Cardiac muscle cell (in vitro differentiated cells and primary cell): ENCODE measurements at places on chromosomes 4 and X.

GRCh38 chr4:105843941-105844340 is 51.3 kb upstream of the NPNT start:
- DNase-seq, result no peak

DNA sequence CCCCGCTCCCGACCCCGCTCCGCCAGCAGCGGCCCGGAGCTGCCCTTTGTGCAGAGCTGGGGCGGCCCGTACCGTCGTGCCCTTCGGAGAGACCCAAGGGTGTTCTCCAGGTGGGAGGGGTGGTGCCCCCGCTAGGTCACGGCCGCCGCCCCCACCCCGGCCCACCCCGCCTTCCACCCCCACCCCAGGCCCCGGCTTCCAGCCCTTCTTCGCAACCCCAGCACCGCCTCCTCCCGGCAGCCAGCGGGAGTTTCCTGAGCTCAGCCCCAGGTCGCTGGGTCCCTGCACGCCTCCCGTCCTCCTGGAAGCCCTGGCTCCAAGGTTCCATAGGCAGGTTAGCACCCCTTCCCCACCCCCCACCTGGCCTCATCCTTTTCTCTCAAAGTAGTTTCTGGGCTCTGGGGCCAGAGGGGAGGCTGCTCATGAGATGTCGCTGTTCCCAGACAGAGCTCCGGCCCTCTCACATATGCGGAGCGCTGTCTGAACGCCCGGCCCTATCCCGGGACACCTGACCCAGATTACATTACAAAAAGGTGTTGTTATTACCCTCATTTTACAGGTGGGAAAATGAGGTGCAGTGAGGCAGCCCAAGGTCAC is 25.2 kb upstream of the FGFR3 start:
- peak; percentile 52 for DNase-seq

- DNase-seq, result no peak
Measured at GRCh38 chr4:40281913-40282312, 53.2 kb upstream of the CHRNA9 start.

GRCh38 chr4:113273721-113274220 is 224.3 kb downstream of the ANK2 start:
- no peak for DNase-seq

GRCh38 chr4:155428128-155428527 is 51.4 kb upstream of the MAP9 start:
- no peak for DNase-seq

- no peak for DNase-seq
Measured at GRCh38 chrX:104324461-104325212, 69.9 kb upstream of the ESX1 start.

DNA sequence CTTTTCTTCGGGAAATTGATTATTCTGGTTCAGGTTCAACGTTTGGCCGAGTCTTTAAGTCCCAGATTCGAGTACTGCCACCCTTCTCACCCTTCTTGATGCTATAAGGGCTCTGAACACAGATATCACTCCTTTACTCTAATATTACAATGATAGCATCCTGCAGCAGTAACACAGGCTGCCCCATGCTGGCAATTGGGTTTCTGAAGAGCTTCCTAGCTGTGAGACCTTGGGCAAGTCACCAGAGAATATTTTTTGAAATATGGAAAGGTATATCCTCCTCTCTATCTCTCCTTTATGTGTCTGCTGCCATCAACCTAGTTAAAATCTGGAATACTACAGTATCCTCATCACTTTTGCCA is 297 bp upstream of the MTMR8 start:
- DNase-seq, result no peak

- DNase-seq, result peak; percentile 20
Measured at GRCh38 chrX:47637546-47638195, 7.9 kb upstream of the CFP start.

- peak; percentile 29 for DNase-seq
Measured at GRCh38 chr4:54840992-54841768, 183.4 kb downstream of the KIT start.

DNA sequence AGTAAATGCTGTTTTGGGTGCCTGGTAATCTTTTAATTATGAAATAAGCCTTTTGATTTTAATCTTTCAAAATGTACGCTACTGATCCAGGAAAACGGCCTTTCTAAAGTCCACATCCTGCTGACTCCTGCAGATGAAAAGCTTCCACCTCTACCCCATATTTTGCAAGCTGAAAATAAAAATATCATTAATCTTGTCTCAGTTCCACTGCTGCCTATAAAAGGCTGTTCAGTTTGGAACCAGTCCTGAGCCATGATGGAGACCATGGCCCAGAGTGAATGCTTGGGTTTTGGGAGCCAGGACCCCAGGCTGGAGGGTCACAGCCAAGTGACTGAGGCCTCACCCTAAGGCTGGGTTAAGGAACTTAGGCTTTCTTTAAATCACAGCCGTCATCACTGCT is 110.8 kb downstream of the AFF1 start:
- no peak for DNase-seq

- DNase-seq, result no peak
Measured at GRCh38 chr4:14602206-14602605, 400.1 kb upstream of the CPEB2 start.

DNA sequence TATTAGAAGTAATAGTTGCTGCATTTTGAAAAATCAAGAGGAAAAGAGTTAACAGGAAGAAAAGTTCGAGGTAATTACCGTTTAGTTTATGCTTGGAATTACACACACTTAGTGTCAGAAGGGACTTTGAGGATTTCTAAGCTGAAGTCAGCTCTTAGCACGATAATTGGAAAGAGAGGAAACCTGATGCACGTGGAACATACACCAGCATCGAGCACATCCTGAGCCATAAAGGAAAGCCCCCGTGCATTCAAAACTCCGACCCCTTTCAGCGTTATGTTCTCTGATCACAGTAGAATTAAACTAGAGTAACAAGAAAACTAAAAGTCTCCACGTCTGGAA is 400 bp upstream of the PAQR3 start:
- no peak for DNase-seq

GRCh38 chr4:105714071-105714521 is 5.5 kb downstream of the GSTCD start:
- peak; percentile 6 for DNase-seq

- no peak for DNase-seq
Measured at GRCh38 chr4:122806981-122807679, 19.5 kb upstream of the FGF2 start.

DNA sequence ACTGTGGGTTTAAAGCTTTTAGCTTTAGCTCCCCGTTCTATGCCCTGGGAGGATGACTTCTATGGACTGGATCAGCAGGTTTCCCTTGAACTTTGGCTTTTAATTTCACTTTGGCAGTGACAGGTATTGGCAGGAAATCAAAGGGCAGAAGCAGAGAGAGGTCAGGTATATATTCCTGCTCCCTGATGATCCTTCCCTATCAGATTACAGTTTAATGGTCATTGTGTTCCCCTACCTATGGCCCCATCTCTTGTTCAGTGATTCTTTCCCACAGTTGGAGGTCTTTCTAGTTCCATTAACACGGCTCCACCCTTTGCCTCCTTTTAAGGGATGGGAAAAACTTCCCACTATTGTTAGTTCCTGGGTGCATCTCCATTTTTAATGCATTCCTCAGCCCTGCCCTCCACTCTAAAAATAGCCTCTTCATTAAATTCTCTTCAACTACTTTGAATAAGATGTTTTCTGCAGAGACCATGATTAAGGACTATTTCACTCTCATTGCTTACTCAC is 107.8 kb upstream of the TMEM47 start:
- DNase-seq, result no peak

DNA sequence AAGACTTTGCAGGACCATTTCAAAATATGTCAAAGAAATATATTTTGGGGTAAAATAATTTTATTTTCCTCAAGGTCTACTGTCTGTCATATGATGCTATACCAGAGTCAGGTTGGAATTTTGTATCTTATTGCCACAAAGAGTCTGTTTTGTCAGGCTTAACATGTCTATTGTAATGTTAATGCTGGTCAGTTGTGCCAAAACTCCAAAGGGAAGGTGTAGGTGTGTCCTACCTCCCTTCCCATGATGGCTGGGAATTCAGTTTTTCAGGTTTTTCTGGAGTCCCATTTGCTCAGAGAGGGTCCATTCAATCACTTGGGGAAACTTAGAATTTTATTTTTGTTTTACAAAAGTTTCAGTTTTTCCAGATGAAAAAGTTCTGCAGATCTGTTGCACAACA is 33.3 kb upstream of the SLC25A4 start:
- no peak for DNase-seq

GRCh38 chrX:153981771-153982533 is 9.4 kb downstream of the TMEM187 start:
- DNase-seq, result no peak

GRCh38 chr4:123555233-123555806 is 158.7 kb downstream of the SPRY1 start:
- DNase-seq, result peak; percentile 60

GRCh38 chr4:20832826-20833225 is 132.6 kb downstream of the PACRGL start:
- DNase-seq, result peak; percentile 32

- DNase-seq, result peak; percentile 9
Measured at GRCh38 chr4:113646442-113646822, 115.1 kb downstream of the CAMK2D start.
